ENCODE measurements at places on chromosomes 3 and 15. TPM values are rescaled to one million over a fixed set of nuclear protein-coding genes. Genes with fewer than 3 reads are reported as not detected.
A peak's percentile ranks its signal among the peaks of the same experiment; 100 is the strongest.

GRCh38 chr15:30985081-30985531, 6.3 kb downstream of the MTMR10 start:
- no peak for DNase-seq

- no peak for DNase-seq
Observed at GRCh38 chr3:59935025-59935424, 885.2 kb upstream of the CFAP20DC start.

DNA sequence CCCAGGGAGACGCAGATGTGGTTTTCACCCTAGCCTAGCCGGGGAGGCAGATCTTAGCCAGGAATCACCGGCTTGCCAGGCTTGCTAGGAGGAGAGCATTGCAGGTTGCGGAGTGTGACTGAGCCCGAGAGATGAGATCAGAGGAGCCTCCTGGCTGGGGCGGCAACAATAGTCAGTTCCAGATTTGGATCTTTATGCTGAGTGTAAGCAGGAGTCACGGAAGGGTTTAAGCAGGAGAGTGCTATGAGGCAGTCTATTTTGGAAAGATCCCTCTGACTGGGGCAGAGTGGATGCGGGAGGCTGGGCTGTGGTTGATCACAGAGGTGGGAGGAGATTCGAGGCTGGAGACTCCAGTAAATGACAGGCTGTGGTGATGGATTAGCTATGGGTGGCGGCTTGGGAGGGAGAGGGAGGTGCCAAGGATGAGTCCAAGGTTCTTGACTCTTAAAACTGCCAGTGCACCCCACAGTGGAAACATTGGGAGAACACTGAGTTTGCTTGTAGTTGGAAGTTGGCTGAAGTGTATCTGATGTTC, 10.4 kb upstream of the BAHD1 start:
- no peak for DNase-seq

DNA sequence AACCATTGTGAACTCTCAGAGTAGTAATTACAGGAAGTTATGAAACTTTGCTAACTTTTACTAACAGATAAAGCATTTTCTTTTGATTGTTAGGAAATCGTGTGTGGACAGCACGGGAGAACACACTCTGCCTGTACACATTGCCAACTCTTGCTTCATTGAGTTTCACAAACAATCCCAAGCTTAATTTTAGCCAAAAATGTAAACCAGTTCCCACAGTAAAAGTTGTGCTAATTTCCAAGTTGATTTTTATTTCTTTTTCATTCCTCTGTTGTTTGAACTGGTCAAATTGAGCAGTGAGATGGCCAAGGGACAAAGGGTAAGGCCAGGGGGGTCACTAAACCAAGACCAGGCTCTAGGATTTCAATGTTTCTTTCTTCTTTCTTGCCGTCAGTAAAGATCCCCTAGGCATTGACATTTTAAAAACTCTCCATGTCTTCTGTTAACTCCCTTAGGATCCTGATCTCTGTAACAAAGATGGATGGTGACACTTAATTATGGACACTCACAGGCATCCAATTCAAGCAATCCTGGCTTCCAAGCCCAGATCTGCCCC, 414.9 kb downstream of the RBMS3 start:
- DNase-seq, result no peak

DNA sequence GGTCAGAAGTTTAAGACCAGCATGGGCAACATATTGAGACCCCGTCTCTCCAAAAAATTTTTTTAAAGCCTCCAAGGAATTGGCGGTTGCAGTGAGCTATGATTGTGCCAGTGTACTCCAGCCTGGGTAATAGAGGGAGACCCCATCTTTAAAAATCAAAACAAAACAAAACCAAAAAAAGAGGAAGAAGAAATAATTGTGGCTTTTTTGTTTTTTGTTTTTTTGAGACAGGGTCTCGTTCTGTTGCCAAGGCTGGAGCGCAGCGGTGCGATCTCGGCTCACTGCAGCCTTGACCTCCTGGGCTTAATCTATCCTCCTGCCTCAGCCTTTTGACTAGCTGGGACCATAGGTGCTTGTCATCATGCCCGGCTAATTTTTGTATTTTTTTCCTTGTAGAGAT, 4.5 kb upstream of the SLC30A4 start:
- DNase-seq, result no peak

DNA sequence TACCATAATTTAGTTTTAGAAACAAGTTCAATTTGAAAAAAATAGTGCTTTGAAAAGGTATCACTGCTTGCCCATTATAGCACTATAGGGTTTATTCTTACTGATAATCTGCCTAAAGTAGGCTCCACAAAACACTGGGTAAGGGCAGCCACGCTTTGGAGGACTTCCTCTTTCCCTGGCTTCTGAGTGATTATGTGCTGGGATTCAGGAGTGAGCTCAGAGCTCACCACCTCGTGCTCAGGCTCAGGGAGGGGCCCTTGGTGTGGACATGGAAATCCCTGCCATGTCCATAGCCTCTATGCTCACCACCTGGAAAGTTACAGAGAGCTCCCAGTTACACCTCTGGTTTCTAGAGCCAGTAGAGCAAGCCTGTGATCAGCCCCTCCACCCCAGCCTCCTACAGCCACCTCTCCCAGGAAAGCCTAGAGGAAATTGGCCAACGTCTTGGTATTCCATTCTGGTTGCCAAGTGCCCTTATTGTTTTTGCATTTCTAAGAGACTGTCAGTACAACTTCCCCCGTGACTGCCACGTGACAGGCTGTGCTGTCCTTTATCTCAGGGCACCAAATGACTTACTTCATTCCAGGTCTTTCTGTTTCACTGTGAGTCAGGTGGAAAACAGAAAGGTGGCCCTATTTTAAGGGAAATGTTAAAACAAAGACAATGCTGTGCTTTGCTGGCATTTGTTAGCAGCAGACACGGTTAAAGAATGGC, 316.0 kb downstream of the RORA start:
- DNase-seq, result no peak

DNA sequence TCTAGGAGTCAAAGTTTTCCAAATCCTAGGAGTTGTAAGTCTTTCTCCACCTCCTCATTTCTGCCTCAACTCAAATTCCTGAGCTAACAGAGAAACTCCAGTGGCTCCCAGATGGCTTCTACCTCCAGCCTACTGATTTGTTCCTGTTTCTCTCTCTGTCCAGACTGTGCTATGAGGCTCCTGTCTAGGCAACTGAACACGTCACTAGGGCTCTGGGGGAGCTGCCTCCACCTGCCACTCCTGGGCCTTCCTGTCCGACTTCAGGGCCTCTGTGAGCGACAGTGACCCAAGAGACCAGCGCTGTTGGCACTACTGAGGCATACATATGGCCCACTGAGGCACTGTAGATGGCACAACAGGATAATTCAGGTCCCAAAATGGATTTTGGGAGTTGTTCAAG, 71.4 kb downstream of the EXOG start:
- DNase-seq, result no peak

DNA sequence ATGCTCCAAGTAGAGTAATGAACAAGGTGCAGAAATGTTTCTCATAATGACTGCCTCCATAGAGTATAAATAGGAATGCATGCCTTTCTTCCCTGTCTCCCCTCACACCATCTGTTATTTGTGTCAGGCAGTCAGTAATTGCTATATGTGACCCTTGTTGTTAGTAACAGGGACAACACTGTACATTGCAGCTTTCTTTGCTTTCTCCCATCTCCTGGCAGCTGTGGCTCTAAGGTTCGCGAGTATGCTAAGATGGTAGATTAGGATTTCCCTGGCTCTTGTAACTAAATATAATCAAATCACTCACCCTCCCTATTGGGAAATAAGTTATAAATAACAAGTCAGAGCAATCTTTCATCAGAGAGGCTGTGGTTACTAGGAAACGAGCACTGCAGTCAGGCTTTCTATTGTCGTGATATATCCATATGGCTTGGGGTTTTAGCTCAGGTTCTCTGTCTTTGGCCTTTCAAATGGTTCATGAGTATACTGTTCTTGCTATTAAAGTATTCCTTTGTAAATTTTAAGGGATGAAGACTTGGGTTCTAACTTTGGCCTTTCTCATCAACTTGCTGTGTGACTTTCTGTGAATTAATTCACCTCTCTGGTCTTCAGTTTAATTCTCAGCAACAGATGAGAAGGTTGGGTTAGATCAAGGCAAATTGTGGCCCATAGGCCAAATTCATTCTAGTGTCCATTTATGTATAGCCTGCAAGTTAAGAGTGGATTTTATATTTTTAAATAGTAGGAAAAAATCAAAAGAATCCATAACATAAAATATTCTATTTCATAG, 8.1 kb upstream of the MINDY4B start:
- DNase-seq, result no peak

GRCh38 chr15:87710406-87710805, 546.1 kb downstream of the NTRK3 start:
- no peak for DNase-seq

DNA sequence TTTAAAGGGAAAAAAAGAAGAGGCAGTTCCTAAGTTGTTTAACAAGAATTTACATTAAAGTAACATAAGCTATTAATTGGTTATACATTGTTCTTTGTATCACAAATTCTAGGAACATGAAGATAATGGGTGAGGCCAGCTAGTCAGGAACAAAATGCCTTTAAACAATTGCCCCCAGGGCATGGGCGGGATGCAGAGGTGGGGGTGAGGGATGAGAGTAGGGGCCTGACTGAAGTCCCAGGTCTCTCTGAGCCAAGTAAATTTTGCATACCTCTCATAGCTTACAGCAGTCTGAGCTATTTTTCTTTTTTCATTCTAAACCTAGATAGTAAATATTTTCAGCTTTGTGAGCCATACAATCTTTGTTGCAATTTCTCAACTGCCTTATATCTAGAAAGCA, 77.8 kb upstream of the RNU6-1 start:
- no peak for DNase-seq

DNA sequence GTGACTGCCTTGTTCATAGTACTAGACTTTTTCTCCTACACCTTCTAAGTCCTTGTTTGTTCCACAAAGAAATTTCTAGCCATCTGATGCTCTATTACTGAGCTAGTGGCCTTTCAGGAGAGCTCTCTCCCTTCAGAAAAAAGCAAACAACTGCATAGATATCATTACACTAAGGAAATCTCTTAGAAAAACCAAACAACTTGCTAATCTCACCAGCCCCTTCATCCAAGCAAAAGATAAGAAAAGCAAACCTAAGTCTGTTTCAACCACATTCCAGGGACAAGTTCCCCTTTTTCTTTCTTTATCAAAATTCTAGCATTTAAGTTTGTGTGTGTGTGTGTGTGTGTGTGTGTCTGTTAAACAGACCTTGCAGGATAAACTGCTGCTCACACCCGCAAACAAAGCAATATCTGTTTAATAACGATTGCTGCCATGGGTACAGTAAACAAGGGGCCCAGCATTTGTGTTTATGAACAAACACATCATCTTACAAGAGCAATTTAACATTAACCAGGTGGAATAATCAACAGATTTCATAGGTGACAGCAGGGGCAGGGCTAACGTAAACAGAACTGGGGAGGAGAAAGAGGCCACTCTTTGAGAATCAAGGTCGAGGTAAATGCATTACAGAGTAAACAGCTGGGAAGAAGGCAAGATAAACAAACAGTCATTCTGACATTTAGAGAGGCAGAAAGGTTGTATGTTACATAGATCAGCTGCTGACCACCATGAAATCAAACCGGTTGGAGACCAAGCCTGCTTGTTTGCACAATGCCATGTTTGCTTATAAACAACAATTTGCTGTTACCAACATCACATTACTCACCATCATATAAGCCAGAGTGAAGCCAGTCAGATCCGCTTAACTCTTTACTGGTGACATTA, 375.1 kb downstream of the FOXP1 start:
- DNase-seq, result peak; percentile 98

DNA sequence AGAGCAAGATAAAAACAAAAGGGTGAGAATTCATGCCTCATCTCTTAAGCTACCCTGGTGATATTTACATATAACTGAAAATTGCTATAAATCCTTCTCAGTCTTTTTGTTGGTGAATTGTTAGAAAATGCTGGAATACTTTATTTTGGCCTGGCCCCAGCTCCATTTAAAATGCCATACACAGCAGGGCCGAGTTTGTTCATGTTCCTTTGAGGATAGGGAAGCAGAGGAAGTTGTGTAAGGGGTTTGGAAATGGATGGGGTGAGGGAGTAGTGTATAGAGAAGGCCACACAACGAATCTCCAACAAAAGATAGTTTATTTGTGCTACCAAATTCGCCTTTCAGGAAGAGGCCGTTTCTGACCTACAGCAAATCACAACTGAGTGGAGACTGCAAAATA, 78.6 kb upstream of the ADAMTS9 start:
- no peak for DNase-seq

The TRIM71 gene
- total RNA-seq, result 111 TPM

The CLDN1 gene
- 28.4 TPM for total RNA-seq

The SLC15A2 gene
- 1.0 TPM for total RNA-seq

The ABHD5 gene
- 13.3 TPM for total RNA-seq
